ENCODE measurements at places on chromosomes 3 and 15.

DNA sequence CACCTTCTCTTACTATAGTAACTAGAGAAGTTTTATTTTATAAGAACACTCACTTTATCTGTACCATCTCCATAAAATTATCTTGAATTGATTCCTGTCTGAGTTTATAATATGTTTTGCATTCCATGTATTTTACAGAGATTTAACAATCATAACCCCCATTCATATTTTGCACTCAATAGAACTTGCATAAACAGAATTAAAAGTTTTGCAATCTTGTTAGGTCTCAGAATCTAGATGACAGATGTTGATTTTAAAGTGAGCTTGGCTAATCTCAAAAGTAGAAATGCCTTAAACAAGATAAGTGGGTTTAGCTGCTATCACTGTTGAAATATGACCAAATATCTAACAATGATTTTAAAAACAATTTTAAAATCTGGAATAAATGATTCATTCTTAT lies 107.9 kb upstream of the EPHA6 start:
- no peak for DNase-seq

- no peak for DNase-seq
Measured at GRCh38 chr3:31406896-31407295, 125.8 kb upstream of the STT3B start.

DNA sequence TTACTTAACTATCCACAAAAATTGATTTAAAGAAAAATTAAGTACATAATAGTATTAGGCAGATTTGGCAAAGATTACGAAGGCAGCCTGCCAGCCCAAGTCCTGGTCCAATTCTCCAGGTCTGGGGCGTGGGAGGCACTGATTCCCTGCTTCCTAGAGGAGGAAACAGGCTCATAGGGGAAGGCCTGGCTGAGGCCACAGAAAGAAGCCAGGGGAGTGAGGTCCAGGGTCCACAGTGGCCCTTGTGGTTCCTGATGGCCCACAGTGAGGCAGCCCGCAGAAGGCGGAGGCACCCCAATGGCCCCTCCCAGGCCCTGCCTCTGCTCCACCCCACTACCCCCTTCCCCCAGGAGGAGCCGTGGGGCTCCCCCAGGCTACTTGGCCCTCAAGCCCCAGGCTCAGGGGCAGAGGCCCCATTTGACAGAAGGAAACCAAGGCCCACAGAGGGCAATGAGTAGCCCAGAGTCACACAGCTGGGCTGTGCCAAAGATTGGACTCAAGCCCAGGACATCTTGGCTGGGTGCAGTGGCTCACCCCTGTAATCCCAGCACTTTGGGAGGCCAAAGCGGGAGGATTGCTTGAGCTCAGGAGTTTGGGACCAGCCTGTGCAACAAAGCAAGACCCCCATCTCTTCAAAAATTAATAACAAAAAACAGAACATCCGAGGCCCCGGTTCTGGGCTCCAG lies 21.0 kb downstream of the H1-8 start:
- DNase-seq = no peak

- no peak for DNase-seq
Measured at GRCh38 chr3:125061170-125061569, 5.4 kb upstream of the HEG1 start.

GRCh38 chr3:184345317-184346144 lies 8.1 kb downstream of the FAM131A start:
- no peak for DNase-seq
